ENCODE measurements at places on chromosomes 7 and 10. TPM values are rescaled to one million over a fixed set of nuclear protein-coding genes. Genes with fewer than 3 reads are reported as not detected.

GRCh38 chr7:98956469-98956868 lies 78.1 kb downstream of the TRRAP start:
- no peaks in the 10 kb centered on the region for H3K27me3 ChIP-seq
- no peaks in the 10 kb centered on the region for H3K4me1 ChIP-seq
- no peak overlapping the region for H3K27ac ChIP-seq
- peaks cover 60% of the 10 kb centered on the region for H3K36me3 ChIP-seq
- no peak overlapping the region for H3K4me3 ChIP-seq

DNA sequence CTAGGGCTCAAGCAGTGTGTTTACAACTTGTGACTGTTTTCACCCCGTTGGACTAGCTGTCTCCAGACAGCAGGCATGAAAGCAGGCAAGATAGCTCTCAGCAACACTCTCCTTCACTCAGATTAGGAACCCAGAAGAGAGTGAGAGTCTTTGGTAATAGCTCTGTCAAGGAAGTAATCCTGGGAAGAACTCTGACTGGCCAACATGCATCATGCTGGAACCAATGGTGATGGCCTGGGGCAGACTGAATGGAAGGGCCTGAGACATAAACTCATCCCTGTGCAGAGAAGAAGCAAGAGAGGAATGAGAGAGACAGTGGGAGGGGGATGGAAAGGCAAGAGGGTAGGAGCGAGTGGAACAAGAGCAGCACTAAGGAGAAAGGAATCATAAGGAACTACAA lies 48.9 kb downstream of the AKR1D1 start:
- H3K4me3 ChIP-seq: no peak overlapping the region
- no peaks in the 10 kb centered on the region for H3K27me3 ChIP-seq
- H3K27ac ChIP-seq: no peak overlapping the region
- no peaks in the 10 kb centered on the region for H3K4me1 ChIP-seq
- no peak for DNase-seq
- H3K36me3 ChIP-seq: no peaks in the 10 kb centered on the region

GRCh38 chr10:133069033-133069525 lies 18.6 kb upstream of the ADGRA1 start:
- H3K36me3 ChIP-seq: no peaks in the 10 kb centered on the region
- H3K27me3 ChIP-seq: no peaks in the 10 kb centered on the region
- H3K4me1 ChIP-seq: no peaks in the 10 kb centered on the region

GRCh38 chr7:100485471-100485876 lies 1.7 kb downstream of the NYAP1 start:
- DNase-seq: no peak
- no peaks in the 10 kb centered on the region for H3K36me3 ChIP-seq
- no peak overlapping the region for H3K27ac ChIP-seq
- no peak overlapping the region for H3K4me3 ChIP-seq
- peaks cover 12% of the 10 kb centered on the region for H3K4me1 ChIP-seq

- H3K27me3 ChIP-seq: peaks cover 22% of the 10 kb centered on the region
- no peaks in the 10 kb centered on the region for H3K36me3 ChIP-seq
- no peak overlapping the region for H3K4me3 ChIP-seq
- DNase-seq: no peak
- H3K27ac ChIP-seq: no peak overlapping the region
- peaks cover 7% of the 10 kb centered on the region for H3K4me1 ChIP-seq
These were observed 1.3 kb upstream of the CUEDC2 start for GRCh38 chr10:102433619-102434046.

DNA sequence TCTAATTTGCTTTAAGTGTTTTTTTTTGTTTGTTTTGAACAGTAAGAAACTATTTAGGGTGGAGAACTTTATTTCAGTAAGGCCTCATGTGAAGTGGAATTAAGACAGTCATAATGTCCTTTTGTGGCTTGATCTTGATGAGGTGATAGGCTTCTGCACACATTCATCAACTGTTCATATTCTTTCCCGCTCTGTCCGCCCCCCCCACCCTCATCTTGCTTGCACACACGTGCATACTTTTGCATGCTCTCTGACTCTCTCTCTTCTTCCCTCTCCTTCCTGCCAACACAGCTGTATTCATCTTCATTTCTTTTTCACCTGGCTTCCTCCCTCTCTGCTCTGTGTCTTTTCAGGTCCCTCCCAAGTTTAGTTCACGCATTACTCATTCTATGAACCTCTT lies 429.6 kb downstream of the AUTS2 start:
- DNase-seq: no peak
- H3K36me3 ChIP-seq: no peaks in the 10 kb centered on the region
- no peak overlapping the region for H3K27ac ChIP-seq
- H3K4me1 ChIP-seq: no peaks in the 10 kb centered on the region

DNA sequence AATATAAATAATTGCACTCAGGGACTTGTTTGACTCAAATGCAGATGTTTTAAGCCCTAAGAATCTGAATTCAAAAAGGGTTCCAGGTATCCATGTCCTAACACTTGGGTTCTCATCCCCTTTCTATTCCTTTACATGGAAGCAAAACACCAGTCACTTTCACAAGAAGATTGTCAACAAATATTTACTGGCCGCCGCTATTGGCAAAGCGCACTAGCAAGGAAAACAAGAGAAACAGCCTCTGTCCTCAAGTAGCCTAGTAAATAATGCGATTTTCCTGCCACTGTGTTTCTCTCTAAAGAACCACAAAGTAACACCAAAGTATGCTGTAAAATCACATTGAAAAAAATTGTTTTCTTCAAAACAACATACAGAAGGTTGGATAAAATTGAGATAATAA lies 66.7 kb upstream of the EZH2 start:
- DNase-seq: no peak
- no peak overlapping the region for H3K4me3 ChIP-seq
- peaks cover 1% of the 10 kb centered on the region for H3K27me3 ChIP-seq
- H3K36me3 ChIP-seq: no peaks in the 10 kb centered on the region
- no peaks in the 10 kb centered on the region for H3K4me1 ChIP-seq

DNA sequence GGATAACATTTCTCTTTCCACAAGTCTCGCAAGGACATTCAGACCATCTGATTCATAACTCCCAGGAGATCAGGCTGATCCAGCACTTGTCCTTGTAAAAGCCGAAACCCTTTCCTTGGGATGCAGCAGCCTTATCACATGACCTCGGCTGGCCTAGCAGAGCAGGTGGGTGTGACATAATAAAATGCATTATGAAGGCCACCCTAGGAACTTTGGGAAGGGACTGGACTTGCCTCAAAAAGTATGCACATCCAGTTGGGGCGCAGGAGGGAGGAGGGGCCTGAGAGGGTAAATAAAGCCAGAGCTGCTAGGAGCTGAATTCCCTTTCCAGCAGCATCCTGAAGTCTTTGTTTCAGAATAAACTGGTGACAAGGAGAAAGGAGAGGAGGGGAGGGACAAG lies 260.8 kb downstream of the SNX13 start:
- no peak overlapping the region for H3K27ac ChIP-seq
- H3K27me3 ChIP-seq: no peaks in the 10 kb centered on the region
- no peak overlapping the region for H3K4me3 ChIP-seq
- H3K36me3 ChIP-seq: no peaks in the 10 kb centered on the region
- no peak for DNase-seq

DNA sequence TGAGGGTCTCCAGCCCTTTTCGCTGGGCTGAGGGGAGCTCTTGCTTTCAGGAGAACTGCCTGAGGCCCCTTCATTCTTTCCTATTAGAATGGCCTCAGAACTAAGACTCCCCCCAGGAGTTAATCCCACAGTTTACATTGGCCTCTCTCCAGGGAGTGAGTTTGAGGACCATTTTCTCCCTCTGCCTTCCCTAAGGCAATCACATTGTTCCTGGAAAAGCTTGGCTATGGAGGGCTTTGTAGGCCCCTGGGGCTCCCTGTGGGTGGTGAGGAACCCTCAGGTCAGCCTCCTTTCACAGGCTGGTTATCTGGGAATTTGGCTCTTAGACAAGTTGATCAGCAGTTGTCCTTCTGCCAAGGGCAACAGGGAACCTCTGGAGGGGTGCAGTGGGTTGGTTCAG lies 343.7 kb downstream of the RPS24 start:
- H3K4me1 ChIP-seq: no peaks in the 10 kb centered on the region
- no peak overlapping the region for H3K4me3 ChIP-seq

VSTM4 gene
- 0.07 TPM for total RNA-seq

KNDC1 gene
- not detected for total RNA-seq

TMEM229A gene
- not detected for total RNA-seq

IKZF5 gene
- total RNA-seq: 10.3 TPM

PKD2L1 gene
- total RNA-seq: not detected

NRCAM gene
- 49.0 TPM for total RNA-seq

Data from endothelial cell of umbilical vein (primary cell).